ENCODE measurements at places on chromosomes 7 and 10. TPM values are rescaled to one million over a fixed set of nuclear protein-coding genes. Genes with fewer than 3 reads are reported as not detected.

The ASAH2 gene
- 0.51 TPM for total RNA-seq

The AKR1D1 gene
- not detected for total RNA-seq

The STEAP1B gene
- total RNA-seq = 10.3 TPM

The CLRN3 gene
- not detected for total RNA-seq

The COL28A1 gene
- under 0.01 TPM for total RNA-seq

The TMEM178B gene
- total RNA-seq = under 0.01 TPM

The IGF2BP3 gene
- 4.3 TPM for total RNA-seq

The PALD1 gene
- 0.33 TPM for total RNA-seq

The INMT gene
- 75.8 TPM for total RNA-seq

The SPDYE6 gene
- not detected for total RNA-seq

The EEPD1 gene
- total RNA-seq = 8.4 TPM

The CDNF gene
- total RNA-seq = 1.5 TPM

The DIP2C gene
- total RNA-seq = 12.6 TPM

The AKR1C1 gene
- 72.2 TPM for total RNA-seq

The TMEM26 gene
- total RNA-seq = 1.5 TPM

The GARIN1A gene
- 1.5 TPM for total RNA-seq

The CHRM2 gene
- 7.9 TPM for total RNA-seq

The SEMA3A gene
- 60.8 TPM for total RNA-seq

The MYH16 gene
- not detected for total RNA-seq

The RAMP3 gene
- total RNA-seq = under 0.01 TPM

The AIMP2 gene
- total RNA-seq = 41.9 TPM

The C7orf57 gene
- total RNA-seq = not detected

The CYP2C9 gene
- total RNA-seq = not detected

The MACROH2A2 gene
- 12.1 TPM for total RNA-seq

The ANKRD30A gene
- total RNA-seq = not detected

The GJD4 gene
- 0.17 TPM for total RNA-seq

The MAT1A gene
- not detected for total RNA-seq

The SPDYE9 gene
- total RNA-seq = not detected

The SLC25A40 gene
- 4.1 TPM for total RNA-seq

The SPDYE8 gene
- not detected for total RNA-seq

The SDK1 gene
- 8.6 TPM for total RNA-seq

Data from fibroblast of lung (primary cell).